ENCODE measurements at places on chromosomes 2 and 18.

DNA sequence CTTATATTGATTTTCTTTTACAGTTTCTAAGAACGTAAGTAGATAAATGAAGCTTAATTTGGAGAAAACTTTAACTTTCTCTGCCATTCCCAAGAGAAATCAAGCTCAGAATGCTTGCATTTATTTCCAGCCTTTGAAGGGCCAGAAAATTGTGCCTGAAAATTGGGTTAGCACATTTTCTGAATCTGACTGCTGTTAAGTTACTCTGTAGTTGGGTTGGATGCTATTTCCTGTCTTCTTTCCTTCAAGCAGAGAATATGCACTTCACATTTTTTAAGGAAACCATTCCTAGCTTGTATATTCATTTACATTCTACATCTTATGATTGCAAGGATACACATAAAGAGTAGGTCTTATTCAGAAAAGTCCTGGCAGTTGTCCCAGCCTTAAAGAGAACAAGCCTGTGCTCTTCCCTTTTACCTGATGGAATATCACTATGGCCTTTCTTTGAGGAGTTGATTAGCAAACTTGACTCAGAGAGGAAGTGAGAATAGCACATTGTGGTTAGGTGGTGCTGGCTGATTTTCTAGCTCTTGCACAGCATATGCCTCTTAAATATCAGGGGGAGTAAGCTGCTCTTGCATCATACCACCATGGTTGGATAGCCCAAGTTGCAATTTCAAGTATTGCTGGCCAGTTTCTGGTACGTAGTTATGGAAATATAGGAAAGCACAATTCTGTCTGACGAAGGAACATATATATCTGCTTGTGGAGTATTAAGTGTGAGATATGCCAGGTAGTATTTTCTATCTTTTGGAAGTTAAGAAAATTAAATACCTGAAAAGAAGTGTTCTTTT lies 133.7 kb downstream of the COMMD1 start:
- DNase-seq = no peak

- peak; percentile 38 for DNase-seq
These were observed 113.4 kb upstream of the PKDCC start for GRCh38 chr2:41934329-41934958.

GRCh38 chr2:6159606-6160005 lies 467.4 kb downstream of the SOX11 start:
- DNase-seq = no peak

GRCh38 chr2:231648579-231649174 lies 56.0 kb downstream of the TEX44 start:
- DNase-seq = peak; percentile 84

Data from hepatocyte (in vitro differentiated cells).